Right atrium auricular region (tissue), 2 donors: ENCODE measurements at places on chromosomes 12 and 14. TPM values are rescaled to one million over a fixed set of nuclear protein-coding genes. Genes with fewer than 3 reads are reported as not detected.

DNA sequence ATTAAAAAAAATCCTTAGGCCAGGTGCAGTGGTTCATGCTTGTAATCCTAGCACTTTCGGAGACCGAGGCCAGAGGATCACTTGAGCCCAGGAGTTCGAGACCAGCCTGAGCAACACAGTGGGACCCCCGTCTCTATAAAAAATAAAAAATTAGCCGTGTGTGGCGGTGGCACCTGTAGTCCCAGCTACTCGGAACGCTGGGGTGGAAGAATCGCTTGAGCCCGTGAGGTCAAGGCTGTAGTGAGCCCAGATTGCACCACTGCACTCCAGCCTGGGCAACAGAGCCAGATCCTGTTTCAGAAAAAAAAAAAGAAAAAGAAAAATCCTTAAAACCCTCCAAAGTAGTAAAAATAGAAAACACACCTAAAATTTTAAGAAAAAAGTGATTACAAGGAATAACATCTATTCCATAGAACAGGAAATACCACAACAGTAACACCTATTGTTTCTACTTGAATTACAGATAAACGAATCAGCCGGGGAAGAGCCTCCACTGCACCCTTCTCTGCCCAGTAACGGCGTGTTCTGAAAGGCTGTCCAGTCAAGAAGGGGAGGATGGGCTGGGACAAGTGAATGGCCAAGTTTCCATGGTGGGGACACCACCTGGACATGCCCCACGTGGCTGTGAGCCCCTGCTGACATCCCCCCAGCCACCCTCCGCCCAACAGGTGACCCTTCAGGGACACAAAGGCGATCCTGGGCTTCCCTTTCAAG is 17.8 kb downstream of the POLE start:
- H3K36me3 ChIP-seq = peaks cover 49% of the 10 kb centered on the region
- no peaks in the 10 kb centered on the region for H3K4me1 ChIP-seq
- no peaks in the 10 kb centered on the region for H3K27me3 ChIP-seq
- no peak for DNase-seq
- H3K4me3 ChIP-seq = no peak overlapping the region

DNA sequence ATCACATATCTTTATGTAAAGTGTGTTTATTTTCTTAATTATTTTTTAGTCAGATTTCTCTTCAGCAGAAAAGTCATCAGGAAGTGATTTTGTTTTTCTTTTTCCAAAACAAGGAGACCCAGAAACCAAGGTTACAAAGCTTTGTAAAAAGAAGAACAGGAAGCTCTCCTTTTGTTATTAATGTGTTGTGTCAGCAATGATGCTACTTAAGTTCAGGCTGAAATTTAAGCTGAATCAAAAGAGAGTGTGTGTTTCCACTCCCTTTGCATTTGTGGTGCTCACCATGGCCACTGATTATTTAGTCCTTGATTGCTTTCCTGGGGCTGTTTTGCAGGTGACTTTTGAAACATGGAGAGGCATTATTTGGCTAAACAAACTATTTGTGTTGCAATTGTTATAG is 155.3 kb upstream of the ATP2B1 start:
- no peaks in the 10 kb centered on the region for H3K27me3 ChIP-seq
- H3K4me3 ChIP-seq = no peak overlapping the region
- no peak for DNase-seq
- H3K4me1 ChIP-seq = no peaks in the 10 kb centered on the region
- no peaks in the 10 kb centered on the region for H3K36me3 ChIP-seq

Gene OTOGL
- total RNA-seq = 10.9 TPM

DNA sequence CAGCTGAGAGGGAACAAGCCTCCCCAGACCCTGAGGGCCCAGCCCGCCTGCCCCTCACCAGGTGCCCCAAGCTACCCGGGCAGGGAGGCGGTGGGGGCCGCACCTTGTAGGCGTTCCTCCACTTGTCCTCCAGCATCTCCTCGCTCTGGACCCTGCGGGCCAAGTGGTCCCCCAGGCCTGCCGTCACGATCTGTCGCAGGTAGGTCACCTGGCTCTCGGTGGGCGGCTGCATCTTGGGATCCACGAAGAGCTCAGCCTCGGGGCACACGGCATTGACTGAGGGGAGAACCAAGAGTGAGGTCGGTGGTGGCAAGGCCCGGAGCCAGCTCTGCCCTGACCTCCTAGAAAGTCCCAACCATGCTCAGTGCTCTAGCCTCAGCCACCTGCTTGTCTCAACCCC is 36.6 kb downstream of the DHX37 start:
- DNase-seq = no peak
- H3K4me1 ChIP-seq = no peaks in the 10 kb centered on the region
- no peaks in the 10 kb centered on the region for H3K27me3 ChIP-seq
- H3K27ac ChIP-seq = no peak overlapping the region

DNA sequence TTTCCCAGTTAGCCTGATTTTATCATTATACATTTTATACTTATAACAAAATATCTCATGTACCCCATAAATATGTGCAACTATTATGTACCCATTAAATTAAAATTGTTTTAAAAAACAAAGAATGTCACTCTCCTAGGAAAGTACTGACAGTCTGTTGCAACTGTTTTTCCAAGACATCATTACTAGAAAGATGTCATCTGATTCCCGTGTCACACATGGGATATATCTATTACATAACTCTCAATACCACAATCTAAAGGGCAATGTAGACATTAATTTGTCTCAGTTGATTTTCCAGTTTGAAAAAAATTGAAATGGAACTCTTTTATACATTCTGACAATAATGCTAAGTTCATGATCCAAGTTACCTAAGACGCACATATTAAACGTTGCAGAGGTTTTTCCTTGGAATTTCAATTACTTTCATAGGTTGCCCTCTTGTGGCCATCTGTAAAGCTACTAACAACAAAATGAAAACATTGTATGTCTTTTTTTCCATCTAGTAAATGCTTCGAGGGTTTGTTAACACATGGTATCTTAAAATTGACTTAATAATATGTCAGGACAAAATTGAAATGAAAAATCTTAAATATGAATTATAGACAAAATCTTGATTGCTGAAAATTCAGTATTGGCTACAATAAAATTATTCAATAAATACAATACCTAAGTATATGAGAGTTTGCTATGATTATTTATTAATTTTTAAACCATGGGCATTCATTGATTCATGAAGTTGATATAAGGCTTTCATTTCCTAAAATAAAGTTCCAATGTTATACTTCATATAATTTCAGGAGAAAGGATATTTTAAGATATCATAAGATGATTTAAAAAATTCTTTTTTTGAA is 131.6 kb downstream of the PPFIA2 start:
- H3K4me1 ChIP-seq = no peaks in the 10 kb centered on the region
- no peaks in the 10 kb centered on the region for H3K27me3 ChIP-seq
- no peak overlapping the region for H3K4me3 ChIP-seq
- no peak overlapping the region for H3K27ac ChIP-seq
- no peaks in the 10 kb centered on the region for H3K36me3 ChIP-seq

DNA sequence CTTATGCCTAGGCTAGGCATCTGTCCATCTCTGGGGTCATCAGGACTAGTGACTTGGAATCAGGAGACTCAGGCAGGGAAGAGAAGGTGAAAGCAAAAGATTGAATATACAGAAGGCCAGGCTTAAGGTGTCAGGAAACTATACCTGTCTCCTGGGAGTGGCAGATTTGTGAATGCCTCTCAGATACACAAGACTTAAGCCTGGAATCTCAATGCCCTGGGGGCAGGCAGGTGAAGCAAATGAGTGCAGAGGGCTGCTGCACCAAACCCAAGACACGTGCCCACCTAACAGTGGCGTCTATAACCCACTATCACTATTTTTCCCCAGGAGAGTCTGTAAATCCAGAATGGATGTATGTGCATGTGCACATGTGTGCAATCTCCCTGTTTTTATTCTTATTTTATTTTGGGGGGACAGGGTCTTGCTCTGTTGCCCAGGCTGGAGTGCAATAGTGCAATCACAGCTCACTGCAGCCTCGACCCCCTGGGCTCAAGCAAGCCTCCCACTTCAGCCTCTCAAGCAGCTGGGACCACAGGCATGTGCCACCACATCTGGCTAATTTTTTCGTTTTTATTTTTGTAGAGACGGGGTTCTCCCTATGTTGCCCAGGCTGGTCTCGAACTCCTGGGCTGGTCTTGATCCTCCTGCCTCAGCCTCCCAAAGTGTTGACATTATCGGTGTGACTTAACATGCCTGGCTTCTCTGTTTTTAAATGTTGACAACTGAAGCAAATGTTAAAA is 31.9 kb upstream of the FOS start:
- H3K27me3 ChIP-seq = no peaks in the 10 kb centered on the region
- peaks cover 7% of the 10 kb centered on the region for H3K4me1 ChIP-seq
- no peak for DNase-seq
- H3K36me3 ChIP-seq = no peaks in the 10 kb centered on the region
- no peak overlapping the region for H3K4me3 ChIP-seq

- no peak overlapping the region for H3K27ac ChIP-seq
- H3K4me3 ChIP-seq = no peak overlapping the region
- no peak for DNase-seq
These were observed 42.1 kb downstream of the NOC4L start for GRCh38 chr12:132186208-132186856.

Gene PLBD1
- 15.1 TPM for total RNA-seq

Gene GARIN6
- not detected for total RNA-seq

DNA sequence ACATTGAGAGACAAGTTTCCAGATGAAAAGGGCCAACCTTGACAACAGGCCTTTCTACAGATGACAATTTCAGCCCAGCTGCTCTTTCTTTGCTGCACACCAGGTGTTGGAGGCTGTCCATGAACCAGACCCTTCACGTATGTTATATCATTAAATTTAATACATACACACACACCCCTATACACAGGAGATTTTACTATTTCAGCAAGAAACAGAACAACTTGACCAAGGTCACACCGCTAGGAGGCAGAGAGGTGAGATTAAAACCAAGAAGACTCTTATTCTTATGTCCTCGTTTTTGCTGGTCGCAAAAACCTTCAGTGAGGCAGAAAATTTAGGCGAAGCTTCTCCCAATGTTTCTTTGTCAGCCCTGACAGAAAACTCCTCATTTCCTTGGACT is 1585.9 kb downstream of the AACS start:
- H3K27me3 ChIP-seq = no peaks in the 10 kb centered on the region
- H3K4me1 ChIP-seq = no peaks in the 10 kb centered on the region
- no peaks in the 10 kb centered on the region for H3K36me3 ChIP-seq
- no peak overlapping the region for H3K27ac ChIP-seq

DNA sequence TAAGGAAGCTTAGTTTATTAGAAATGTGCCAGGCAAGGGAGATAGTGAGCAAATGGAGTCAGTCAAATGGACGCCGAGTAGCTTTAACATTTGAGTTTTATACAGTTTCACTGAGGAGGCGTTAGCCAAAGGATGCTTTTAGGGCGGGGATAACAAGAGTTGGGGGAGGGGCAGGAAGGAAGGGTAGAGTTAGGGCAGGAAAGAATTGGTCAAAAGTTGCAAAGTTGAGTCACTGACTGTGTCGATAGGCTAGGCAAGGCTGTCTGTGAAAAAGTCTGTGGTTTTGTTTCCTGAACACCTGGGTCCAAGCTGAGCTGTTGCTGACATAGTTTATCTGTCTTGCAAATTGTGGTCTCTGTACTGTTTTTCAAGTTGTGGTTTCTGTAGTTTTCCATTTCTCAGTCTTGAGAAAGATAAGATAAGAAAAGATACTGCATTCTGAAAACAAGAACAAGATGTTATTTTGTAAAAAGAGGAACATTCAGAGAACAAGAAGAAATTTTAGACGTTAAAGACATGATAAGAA is 62.6 kb upstream of the RESF1 start:
- DNase-seq = no peak
- no peak overlapping the region for H3K4me3 ChIP-seq

DNA sequence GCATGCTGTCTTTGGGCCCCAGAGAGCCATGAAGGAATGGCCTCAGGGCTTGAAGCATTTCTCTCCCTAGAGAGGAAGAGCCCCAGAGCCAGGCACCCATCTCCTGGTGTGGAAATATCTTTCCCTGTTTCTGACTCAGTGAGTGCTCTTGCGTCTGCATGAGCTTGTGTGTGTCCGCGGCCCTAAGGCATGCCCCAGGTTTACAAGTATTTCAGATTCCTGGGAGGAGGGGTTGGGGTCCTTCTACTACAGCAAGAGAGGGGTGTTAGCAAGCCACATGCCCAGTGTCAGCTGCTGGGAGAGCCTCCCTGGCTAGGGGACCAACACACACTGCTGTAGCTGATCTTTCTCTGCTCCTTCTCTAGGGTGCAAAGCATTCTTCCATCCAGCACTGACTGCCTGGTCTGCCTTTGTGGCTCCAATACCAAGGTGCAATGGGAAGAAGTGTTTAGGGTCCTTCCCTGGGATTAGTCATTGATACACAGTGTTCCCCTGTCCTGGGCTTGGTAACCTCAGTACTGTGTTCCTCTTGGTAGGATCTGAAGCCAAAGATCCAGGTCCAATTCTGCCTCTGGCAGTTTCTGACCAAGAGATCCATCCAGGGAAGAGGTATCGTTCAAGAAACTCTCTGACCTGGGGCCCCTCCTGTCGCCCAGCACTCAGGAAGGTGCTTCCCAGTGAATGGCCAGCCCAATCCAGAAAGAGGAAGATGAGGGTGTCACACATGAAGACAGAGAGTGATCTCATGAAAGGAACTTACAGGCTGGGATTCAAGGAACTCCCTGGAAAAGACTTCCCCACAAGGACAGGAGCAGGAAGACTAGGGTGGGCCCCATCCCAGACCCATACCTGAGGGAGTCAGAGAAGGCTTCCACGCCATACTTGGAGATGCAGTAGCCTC is 3.1 kb downstream of the RDH16 start:
- H3K4me3 ChIP-seq = no peak overlapping the region
- H3K4me1 ChIP-seq = no peaks in the 10 kb centered on the region
- H3K27ac ChIP-seq = no peak overlapping the region
- no peaks in the 10 kb centered on the region for H3K27me3 ChIP-seq
- H3K36me3 ChIP-seq = no peaks in the 10 kb centered on the region

GRCh38 chr14:99875421-99875820 is 82.2 kb downstream of the EML1 start:
- no peaks in the 10 kb centered on the region for H3K4me1 ChIP-seq
- no peak overlapping the region for H3K4me3 ChIP-seq
- DNase-seq = no peak
- H3K36me3 ChIP-seq = no peaks in the 10 kb centered on the region
- no peak overlapping the region for H3K27ac ChIP-seq

Gene KRT79
- not detected for total RNA-seq

GRCh38 chr12:25283006-25283405 is 32.3 kb upstream of the KRAS start:
- no peak overlapping the region for H3K4me3 ChIP-seq
- H3K27ac ChIP-seq = no peak overlapping the region
- no peak for DNase-seq
- no peaks in the 10 kb centered on the region for H3K27me3 ChIP-seq

- H3K4me3 ChIP-seq = no peak overlapping the region
- H3K27me3 ChIP-seq = no peaks in the 10 kb centered on the region
- H3K4me1 ChIP-seq = no peaks in the 10 kb centered on the region
- H3K36me3 ChIP-seq = peaks cover 78% of the 10 kb centered on the region
- no peak for DNase-seq
These were observed 7.3 kb downstream of the VAMP1 start for GRCh38 chr12:6463216-6463615.
